ENCODE measurements at places on chromosomes 1 and 21.

GRCh38 chr1:180179162-180179957, 24.7 kb downstream of the QSOX1 start:
- DNase-seq, result no peak

- DNase-seq, result no peak
Observed at GRCh38 chr1:15820478-15820877, 13.0 kb upstream of the UQCRHL start.

GRCh38 chr1:25476186-25477097, 45.7 kb downstream of the MACO1 start:
- DNase-seq, result no peak

DNA sequence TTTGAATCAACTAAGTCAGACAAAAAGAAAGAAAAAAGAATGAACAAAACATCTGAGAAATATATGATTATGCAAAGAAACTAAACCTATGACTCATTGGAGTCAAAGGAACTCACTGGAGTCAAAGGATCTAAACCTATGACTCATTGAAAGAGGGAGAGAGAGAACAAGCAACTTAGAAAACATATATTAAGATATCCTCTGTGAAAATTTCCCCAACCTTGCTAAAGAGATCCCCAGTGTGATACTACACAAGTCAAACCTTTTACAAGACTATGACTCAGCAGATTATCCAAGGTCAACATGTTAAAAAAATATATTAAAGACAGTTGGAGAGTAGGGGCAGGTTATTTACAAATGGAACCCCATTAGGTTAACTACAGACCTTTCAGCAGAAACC, 1538.3 kb downstream of the NCAM2 start:
- no peak for DNase-seq

DNA sequence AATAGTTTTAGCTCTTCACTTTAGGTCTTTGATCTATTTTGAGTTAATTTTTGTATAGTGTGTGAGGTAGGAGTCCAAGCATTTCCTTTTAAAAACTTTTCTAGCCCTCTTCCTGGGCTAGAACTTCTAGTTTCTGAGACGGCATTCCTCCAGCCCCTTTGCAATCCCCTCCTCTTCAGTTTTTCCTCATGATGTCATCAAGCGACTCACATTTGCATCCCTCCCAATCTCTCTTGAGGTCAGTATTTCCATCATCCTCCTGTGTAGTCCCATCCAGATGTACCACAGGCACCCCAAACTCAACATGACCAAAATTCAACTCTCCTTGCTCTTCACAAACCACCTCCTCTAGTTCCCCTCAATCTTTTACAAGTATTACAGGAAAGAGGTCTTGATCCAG, 10.7 kb downstream of the HMGN2 start:
- no peak for DNase-seq
